Hematopoietic multipotent progenitor cell treated with erythropoietin and hydrocortisone succinate and interleukin-3 and kit ligand, for 17 days (in vitro differentiated cells): ENCODE measurements at places on chromosomes 7 and 10.

DNA sequence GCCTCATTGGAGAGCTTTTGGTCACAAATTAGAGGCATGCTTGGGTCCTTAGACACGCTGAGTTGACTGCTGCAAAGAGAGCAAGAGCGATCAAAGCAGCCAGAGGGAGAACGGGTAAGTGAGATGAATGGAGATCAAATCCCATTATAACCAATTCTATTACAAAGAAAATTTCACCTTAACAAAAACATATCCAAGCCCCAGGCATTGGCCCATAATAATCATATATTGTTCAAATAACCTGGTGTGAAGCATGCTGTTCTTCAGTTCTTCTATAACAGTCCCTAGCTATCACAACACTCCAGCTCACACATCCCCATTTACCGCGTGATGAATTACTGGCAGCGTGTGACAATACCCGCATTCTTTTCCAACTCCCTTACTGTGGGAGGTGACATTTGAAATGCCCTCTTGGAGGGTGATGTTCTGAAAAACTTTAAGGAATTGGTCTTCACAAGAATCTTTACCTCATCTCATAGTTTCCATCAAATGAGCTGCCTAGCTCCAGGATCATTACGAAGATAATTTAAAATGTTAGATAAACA lies 156.1 kb upstream of the PLXNA4 start:
- no peak for DNase-seq

DNA sequence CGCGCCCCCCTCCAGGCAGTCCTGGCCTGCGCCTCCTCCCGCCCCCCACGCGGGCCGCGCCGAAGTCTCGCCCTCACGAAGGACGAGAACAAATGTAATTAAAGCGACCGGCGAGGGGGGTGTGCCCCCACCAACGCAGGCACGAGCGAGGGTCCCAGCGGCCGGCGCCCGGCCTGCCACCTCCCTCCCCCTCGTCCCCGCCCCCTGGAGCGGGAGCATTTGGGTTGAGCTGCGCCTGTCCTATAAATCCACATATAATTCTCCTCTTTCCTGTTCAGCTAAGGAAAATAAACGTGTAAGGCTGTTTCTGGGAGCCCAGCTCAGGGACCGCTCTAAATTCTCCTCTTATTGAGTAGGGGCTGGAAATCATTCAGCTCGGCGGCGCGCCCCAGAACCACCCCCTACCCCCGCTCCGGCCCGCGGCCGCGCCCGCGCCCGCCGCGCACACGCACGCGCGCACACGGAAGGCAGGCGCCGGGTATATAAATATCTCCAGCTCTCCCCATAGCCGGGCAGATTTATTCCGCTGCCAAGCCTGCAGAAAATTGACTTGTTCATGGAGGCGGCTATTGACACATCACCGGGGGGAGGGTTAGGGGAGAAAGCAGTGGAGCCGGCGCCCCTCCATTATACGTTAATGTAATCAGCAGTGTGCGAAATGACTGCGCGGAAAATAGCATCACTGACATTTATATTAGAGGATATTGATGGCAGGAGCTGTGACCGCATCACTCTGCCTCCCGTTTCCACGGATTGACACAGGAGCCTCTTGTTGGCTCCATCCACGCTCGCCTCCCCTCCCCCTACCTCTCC lies 61.6 kb upstream of the BTRC start:
- DNase-seq = no peak

DNA sequence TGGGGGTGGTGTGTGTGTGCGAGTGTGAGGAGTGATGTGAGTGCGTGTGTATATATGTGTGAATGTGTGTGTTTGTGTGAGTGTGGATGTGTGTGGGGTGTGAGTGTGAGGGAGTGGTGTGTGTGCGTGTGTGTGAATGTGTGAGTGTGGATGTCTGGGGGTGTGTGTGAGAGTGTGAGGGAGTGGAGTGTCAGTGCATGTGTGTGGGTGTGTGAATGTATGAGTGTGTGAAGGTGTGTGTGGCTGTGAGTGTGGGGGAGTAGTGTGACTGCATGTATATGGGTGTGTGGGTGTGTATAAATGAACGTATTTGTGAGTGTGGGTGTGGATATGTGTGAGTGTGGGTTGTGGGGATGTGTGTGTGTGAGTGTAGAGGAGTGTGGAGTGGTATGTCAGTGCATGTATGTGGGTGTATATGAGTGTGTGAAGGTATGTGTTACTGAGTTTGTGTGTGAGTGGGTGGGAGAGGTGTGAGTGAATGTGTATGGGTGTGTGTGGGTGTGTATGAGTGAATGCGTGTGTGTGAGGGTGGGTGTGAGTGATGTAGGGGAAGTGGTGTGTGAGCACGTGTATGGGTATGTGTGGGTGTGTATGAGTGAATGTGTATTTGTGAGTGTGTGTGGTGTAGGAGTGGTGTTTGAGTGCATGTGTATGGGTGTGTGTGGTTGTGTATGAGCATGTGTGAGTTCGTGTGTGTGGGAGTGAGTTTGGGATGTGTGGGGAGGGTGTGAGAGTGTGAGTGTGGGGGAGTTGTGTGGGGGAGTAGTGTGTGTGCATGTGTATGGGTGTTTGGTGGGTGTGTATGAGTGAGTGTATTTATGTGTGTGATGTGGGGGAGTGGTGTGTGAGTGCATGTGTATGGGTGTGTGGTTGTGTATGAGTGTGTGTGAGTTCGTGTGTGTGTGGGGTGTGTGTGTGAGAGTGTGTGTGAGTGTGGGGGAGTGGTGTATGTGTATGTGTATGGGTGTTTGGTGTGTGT lies 28.5 kb upstream of the NUB1 start:
- DNase-seq = no peak

- DNase-seq = no peak
These were observed 236.4 kb downstream of the COBL start for GRCh38 chr7:51080216-51080615.
